ENCODE measurements at places on chromosomes 3 and 15. TPM values are rescaled to one million over a fixed set of nuclear protein-coding genes. Genes with fewer than 3 reads are reported as not detected.

The PODXL2 gene
- total RNA-seq, result 2.4 TPM

The FANCD2OS gene
- not detected for total RNA-seq

The CADPS gene
- not detected for total RNA-seq

The ROBO1 gene
- 16.6 TPM for total RNA-seq

The KLHL6 gene
- total RNA-seq, result 0.16 TPM

The RFT1 gene
- 19.4 TPM for total RNA-seq

The AGBL1 gene
- not detected for total RNA-seq

The SAMD7 gene
- total RNA-seq, result not detected

The SLC28A2 gene
- total RNA-seq, result not detected

The OR5K2 gene
- total RNA-seq, result not detected

The SLC9A9 gene
- 2.0 TPM for total RNA-seq

The THRB gene
- 0.84 TPM for total RNA-seq

The IL20RB gene
- total RNA-seq, result 175 TPM

The DLEC1 gene
- not detected for total RNA-seq
